ENCODE measurements at places on chromosomes 6 and 20.
A peak's percentile ranks its signal among the peaks of the same experiment; 100 is the strongest.

DNA sequence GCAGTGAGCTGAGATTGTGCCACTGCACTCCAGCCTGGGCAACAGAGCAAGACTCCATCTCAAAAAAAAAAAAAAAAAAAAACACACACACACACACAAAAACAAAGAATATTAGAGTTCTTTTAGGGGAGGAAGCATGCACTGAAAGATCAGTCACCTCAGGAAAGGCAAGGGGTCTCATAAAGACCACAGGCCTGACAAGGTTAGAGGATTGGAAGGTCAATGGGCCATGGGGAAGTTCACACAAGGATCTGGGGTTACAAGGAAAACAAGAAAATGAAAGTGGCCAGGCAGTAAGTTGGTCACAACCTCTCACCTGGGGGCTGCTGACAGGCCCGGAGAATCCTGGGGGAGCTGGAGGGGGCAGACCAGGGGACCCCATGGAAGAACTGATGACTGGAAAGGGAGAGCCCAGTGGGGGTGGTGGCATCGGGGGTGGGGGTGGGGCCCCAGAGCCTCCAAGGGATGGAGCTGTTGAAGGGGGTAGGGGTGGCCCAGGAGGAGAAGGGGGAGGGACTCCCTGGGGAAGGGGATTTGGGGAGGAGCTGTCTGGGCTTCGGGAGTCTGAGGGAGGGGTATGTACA is 1.5 kb downstream of the RXRB start:
- DNase-seq = no peak

- no peak for DNase-seq
Measured at GRCh38 chr20:64101731-64102621, 5.4 kb downstream of the NPBWR2 start.

- no peak for DNase-seq
Measured at GRCh38 chr6:87897663-87898062, 150.0 kb upstream of the SPACA1 start.

- no peak for DNase-seq
Measured at GRCh38 chr6:28635547-28636158, 110.0 kb downstream of the GPX5 start.

- DNase-seq = no peak
Measured at GRCh38 chr20:36549942-36550789, 8.8 kb downstream of the MYL9 start.

DNA sequence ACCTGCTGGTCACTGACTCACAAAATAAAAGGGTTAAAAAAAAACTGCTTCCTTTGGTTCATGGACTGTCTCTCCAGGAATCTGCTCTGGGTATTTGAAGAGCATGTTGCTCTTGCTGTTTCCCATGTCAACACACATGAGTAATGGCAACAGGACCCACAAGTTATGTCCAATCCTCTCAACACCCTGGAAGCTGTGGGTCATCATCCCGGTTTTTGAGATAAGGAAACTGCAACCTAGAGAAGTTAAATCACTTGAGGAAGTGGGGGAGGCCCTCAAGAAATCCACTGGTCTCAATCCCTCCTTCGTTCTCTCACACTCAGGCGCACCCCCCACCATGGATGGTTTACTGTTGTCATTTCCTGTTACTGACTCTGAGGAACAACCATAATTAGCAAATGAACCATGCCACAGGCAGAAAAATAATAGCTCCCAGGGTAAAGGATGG is 12.4 kb downstream of the MAP1LC3A start:
- peak; percentile 16 for DNase-seq

- no peak for DNase-seq
Measured at GRCh38 chr6:158061361-158061708, 79.7 kb downstream of the SYNJ2 start.
